Activated naive CD4-positive, alpha-beta T cell treated with anti-CD3 and anti-CD28 coated beads for 36 hours (primary cell): ENCODE measurements at places on chromosomes 1 and 21.

DNA sequence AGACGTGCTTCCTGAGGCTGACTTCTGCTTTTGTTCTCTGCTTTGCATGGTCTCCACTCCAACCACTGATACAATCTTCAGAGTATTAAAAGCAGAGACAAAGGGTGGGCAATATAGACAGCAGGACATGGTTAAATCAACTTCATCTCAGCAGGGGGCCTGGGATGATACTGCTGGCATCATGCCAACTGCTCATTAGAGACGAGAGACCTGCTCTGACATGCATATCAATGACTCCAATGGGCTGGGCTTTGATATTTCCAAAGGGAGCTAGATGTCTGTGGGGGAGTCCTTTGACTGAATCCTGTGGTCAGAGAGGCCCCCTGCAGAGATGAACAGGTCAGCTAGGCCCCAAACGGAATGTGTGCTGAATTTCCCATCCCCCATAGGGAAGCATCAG lies 106.6 kb downstream of the ACTL8 start:
- no peak for DNase-seq

DNA sequence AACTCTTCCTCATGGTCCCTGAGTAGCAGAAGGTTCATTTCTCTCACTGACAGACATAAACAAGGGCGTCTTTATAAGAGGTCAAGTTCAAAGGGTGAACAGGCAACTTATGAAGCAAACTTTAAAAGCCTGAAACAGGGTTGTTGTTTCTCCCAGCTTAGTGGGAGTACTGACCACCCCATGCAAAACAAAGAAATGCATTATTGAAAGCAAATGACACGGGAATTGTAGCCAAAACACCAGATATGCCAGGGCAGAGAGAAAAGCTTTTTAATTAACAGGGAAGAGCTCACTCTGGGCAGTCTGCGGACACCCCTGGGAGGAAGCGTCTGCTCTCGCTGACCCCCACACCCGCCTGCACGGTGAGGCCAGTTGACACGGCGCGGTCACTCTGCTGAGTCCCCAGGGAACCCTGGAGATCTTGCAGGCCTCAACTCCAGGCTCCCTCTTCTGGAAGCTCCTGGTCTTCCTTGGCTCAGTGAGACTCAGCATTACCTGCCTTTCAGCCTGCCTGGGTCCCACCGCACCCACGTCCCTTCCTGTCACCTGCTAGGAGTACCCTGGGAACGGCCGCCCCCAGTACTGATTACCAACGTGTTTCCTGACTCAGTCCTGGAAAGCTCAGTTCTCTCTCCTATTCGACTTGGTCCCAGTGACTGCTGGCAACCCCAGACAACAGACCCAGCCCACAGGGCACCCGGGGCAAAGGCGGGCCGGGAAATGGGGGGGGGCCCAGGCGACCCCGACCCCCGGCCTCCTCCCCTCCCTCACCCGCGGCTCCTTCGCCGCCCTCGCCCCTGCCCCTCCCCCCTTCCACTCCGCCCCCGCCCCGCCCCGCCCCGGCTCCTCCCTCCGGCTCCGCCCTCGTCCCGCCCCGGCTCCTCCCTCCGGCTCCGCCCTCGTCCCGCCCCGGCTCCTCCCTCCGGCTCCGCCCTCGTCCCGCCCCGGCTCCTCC lies 972 bp downstream of the CFAP410 start:
- DNase-seq: peak; percentile 56

DNA sequence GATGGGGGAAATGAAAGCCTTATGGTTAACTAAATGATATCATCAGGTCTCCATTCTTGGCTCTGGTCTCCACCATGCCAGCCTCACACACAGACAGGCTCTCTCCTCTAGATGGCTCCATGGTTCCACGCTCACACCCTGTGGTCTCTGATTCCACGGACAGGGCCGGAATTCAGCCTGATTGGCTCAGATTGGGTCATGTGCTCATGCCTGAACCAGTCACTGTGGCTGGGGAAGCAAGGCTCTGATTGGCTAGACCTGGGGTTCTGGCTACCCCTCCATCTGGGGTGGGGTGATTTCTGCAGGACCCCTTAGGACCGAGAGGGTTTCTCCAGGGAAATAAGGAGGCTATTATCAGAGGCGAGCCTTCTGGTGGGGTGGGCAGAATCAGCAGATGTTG lies 277.0 kb downstream of the PTPRU start:
- DNase-seq: no peak

GRCh38 chr1:23751050-23751814 lies 8.0 kb downstream of the ELOA start:
- peak; percentile 60 for DNase-seq

DNA sequence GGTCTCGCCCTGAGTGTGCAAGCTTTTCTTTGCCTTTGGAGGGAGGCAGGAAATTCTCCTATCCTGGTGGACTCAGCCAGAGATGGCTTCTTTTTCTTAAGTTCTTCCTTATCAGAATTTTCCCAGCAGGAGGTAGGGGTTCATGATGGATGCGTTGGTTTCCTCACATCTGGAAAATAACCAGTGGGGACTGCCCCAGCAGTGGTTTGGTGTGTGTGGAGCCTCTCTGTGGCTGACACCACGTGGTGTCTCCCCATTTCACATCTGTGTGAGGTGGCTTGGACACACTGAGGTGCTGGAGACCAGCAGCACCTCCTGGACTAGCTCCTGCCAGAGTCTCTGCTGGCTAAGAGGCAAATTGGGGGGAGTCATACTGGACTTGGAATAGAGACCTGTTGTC lies 32.6 kb downstream of the B3GALT5 start:
- no peak for DNase-seq

GRCh38 chr1:39082010-39082799 lies 56.1 kb downstream of the NDUFS5 start:
- no peak for DNase-seq

- DNase-seq: peak; percentile 58
Measured at GRCh38 chr1:44030605-44031251, 534 bp downstream of the SLC6A9 start.

GRCh38 chr1:201565771-201566528 lies 27.0 kb downstream of the NAV1 start:
- no peak for DNase-seq
